Vagina (tissue), 2 donors: ENCODE measurements at places on chromosomes 7 and 10.

GRCh38 chr7:51973071-51973470, 656.5 kb upstream of the COBL start:
- no peak for DNase-seq

DNA sequence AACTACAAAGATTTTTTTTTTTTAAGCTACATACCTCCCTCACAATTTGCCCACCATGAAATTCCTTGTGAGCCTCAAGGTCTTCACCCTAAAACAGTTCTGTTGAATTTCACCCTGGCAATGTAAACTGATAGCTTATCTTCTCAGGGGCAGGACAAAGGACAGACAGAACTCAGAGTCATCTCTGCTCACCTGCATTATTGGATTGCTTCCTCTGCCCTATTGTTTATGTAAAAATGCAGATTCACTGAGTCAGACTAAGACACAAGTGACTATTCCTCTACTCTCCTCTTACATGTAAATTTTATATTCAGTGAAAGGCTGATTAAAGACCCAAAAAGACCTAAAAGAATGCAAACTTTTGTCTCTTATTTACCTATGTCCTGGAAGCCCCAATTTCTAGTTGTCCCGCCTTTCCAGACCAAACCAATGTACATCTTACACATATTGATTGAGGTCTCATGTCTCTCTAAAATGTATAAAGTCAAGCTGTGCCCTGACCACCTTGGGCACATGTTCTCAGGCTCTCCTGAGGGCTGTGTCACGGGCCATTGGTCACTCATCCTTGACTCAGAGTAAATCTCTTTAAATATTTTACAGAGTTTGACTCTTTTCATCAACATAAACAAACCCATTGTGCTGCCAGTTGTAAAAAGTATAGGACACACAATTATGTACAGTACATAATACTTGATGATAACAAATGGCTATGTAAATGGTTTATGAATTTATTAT, 440.2 kb downstream of the HTR7 start:
- no peak for DNase-seq

GRCh38 chr10:74460812-74461211, 309.8 kb downstream of the ADK start:
- DNase-seq = no peak

- no peak for DNase-seq
These were observed 731.1 kb upstream of the C7orf33 start for GRCh38 chr7:147859486-147859885.

DNA sequence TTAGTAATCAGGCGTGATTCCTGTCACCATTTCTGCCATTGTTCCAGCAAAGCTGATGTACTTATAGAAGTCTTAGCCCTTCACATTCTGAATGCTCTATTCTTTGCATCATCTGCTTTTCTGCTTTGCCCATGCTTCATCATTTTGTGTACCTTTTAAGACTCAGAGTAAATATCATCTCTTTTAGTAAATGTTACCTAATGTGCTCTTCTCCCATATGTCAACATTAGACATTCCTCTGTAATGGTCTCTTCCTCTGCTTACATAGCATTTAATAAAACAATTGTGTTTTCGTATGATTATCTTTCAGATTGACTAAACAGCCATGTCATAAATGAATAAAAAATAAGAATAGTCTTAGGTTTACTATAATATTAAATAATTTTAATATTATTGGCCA, 719.6 kb upstream of the GRM3 start:
- no peak for DNase-seq

GRCh38 chr10:52437205-52437646, 123.1 kb downstream of the DKK1 start:
- no peak for DNase-seq

GRCh38 chr7:95686109-95686508, 86.2 kb upstream of the DYNC1I1 start:
- DNase-seq = no peak

- no peak for DNase-seq
These were observed 226.5 kb downstream of the RPS24 start for GRCh38 chr10:78260141-78260540.

- DNase-seq = no peak
These were observed 15.4 kb downstream of the TSPAN15 start for GRCh38 chr10:69466689-69467088.

- DNase-seq = no peak
These were observed 283.1 kb upstream of the KAT6B start for GRCh38 chr10:74543276-74543675.

DNA sequence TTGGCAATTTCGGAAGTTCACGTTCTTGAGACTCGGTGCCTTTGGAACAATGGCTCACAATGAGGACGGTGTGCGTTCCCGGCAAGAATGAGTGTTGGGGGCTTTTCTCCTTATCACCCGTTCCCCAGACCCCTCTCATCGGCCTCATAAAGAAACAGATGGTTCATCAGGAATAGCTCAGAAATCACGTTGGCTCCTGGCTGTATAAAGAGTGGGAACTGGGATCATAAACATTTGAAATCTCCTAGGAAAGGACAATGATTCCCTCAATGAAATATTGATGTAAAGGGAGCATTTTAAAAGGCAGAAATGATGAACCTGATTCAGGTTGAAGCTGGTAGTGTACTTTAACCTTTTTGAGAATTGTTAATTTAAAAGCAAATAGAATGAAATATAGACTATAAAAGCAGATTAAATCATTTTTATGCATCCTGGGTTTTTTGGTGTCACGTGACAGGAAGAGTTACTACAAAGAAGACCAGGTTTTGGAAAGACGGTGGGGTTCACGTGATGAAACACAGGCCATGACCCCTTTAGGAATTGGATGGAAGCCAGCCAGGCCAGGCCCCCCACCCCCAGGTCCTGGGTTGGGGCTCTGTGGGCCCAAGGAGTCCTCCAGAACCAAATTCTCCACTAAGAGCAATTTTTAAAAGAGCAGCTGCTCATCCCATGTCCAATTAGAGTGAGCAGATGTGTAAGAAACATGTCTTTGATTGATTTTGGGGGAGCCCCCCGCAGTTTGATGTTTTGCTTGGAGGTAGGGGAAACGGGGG, 63.0 kb downstream of the CUX1 start:
- DNase-seq = no peak

GRCh38 chr10:117533507-117534281, 8.9 kb upstream of the EMX2 start:
- DNase-seq = no peak

- no peak for DNase-seq
These were observed 35.3 kb downstream of the COG5 start for GRCh38 chr7:107528461-107528860.

GRCh38 chr7:17913250-17913649, 27.0 kb downstream of the SNX13 start:
- DNase-seq = no peak

GRCh38 chr7:80105701-80106408, 28.8 kb upstream of the GNAI1 start:
- DNase-seq = no peak

DNA sequence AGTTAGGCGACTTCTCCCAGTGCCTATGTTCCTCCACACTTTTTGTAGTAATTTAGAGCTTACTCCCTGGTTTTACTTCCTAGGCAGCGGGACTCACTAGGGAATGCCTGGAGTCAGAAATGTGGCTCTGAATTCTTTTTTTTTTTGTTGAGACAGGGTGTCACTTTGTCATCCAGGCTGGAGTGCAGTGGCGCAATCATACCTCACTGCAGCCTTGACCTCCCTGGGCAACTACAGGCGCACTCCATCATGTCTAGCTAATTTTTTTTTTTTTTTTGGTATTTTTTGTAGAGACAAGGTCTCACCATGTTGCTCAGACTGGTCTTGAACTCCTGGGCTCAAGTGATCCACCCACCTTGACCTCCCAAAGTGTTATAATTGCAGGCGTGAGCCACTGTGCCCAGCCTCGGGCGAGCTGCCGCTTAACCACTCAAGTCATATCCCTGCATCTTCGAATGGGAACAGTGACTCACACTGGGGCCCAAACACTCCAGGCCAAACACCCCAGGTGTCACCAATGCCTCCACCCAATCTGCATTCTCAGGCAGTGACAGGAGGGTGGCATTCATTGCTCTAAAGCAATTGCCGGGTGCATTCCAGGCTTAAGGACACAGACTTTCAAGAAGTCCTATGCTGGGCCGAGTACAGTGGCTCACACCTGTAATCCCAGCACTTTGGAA, 19.6 kb downstream of the RGS10 start:
- no peak for DNase-seq

DNA sequence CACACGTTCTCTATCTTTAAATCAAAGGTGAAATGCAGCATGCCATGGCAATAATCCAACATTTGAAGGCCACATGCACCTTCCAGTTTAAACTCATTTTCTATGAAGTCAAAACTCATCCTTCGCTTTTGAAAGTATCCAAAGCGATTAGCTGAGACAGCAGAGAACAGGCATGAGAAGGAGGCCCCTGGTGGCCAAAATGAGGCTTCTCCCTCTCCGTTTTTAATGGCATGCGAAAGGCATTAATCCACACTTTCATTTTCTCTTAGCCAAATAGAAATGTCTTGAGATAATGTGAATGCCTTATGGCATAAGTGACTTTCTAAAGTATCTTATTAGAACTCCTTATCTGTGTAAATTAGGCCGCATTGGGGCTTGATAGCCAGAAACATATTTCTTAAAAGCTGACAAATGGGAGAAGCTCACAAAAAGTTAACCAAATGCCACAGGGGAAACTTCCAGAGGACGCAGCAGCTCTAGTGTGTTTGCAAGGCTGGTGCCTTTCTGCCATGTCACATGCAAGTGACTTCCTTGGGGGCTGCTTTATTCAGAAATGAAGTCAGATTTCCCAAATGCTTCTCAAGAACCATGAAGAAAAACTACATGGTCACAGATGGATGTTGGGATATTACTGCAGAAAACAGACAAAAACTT, 1189.6 kb downstream of the SORCS1 start:
- DNase-seq = no peak

DNA sequence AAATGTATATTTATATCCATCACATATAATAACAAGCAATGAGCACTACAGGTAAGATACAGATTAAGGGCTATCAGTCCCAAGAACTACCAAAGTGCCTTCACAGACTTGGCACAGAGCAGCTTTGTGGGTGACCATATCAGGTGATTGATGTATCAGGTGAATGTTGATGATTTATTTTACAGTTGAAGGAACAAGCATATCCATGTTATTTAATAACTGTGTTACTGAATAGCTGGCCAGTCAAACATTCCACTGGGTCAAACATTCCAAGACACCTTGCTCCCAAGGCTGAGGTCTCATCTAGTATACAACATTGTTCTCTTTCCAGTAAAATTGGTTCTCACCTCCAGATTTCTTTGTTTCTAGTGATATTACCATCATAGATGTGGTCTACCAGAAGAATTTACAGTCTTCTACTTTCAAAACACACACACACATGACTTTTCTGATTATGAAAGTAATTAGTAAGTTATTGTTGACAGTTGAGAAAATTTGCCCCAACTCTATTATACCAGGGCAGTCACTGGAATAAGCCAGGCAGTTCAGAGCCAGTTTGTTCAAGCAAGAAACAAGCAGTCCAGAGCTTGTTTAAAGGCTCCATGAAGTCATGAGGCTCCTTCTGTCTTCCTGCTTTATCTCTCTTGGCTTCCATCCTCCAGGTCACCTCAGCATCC, 68.2 kb downstream of the ELAPOR2 start:
- no peak for DNase-seq

- no peak for DNase-seq
These were observed 19.2 kb downstream of the VIM start for GRCh38 chr10:17247210-17247609.

DNA sequence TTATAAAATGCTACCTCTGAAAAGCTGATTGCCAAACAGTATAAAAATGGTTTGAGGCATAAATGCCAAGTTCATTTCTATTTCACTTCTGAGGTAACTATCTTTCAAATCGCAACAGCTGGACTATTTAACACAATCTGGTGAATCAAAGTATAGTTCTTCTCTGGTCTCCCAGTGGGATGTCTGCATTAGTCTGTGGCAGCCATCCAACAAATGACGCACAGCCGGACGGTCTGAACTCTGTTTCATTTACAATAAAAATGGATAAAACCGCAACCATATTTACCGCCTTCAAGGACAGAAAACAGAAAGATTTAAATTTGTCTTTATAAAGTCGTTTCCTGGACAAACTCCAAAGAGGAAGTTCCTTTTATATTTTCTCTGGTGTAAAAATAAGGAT, 41.9 kb downstream of the ENO4 start:
- no peak for DNase-seq

DNA sequence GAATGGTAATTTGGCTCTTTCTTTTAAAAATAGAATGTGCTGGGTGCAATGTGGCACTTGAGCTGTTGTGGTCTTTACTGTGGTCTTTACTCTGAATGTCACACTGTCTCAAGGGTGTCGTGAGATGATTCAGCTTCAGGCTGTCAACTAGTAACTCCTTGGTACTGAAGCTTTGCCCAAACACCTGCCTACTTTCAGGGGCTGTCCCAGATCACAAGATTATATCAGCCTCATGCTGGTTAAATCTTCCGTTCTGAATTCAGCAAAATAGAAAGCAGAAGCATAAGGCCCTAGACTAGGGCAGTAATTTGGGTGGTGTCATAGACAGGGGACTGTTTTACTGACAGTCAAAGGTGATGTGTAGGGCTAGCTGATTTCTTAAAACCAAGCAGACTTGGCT, 110.9 kb downstream of the BAMBI start:
- no peak for DNase-seq

GRCh38 chr10:70991140-70992124, 103.1 kb upstream of the PCBD1 start:
- no peak for DNase-seq

DNA sequence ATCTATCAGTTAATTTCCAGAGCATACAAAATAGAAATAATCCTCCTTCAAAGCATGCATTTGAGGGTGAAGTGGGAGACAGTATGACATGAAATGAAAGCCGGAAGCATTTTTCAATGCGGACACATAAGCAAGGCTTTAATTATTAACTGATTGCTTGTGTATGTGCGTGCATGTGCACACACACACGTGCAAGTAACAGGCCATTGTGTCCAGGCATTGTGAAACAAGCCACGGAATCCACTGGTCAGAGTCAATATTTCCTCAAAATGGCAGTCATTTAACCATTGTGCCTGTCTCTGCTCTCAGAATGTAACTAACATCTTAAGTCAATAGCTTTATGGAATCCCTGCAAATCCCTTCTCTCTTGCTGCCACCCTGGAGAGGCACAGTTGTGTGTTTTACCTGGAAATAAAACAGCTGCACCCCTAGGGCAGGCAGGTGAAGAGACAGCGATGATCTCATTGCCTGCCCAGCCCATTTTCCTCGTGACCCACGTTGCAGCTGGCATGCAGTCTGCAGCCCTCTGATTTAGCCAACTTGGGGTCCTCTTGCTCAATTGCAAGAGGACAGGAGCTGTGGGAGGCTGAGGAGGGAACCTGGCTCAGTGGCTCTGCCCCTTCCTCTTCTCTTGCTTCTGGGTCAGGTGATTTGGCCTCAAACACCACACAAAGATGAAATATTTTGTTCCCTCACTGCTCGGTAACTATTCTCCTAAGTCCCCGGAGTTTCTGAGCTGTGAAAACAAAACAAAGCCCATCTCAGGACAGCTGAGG, 500.9 kb upstream of the ZMIZ1 start:
- DNase-seq = no peak

DNA sequence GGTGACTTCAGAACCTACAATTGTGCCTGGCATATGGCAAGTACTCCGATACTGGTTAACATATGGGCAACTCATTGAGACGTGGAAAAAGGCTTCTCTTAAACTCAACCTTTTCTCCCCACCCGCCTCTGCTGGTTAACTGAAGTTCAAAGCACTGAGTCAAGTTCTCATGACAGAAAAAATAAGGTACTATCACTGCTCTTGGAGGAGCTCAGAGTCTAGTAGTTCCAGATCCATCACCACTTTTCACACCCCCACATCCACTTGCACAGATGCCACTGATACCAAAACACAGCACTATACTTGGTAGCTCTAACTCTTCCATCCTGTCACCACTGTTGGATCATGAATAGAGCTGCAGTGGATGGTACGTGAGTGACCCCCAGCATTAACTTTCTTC, 36.2 kb downstream of the CCDC6 start:
- no peak for DNase-seq

GRCh38 chr10:12797471-12798262, 203.8 kb downstream of the CCDC3 start:
- no peak for DNase-seq
